ENCODE measurements at places on chromosomes 1 and 21. TPM values are rescaled to one million over a fixed set of nuclear protein-coding genes. Genes with fewer than 3 reads are reported as not detected.

LAX1 gene
- total RNA-seq, result not detected

DNA sequence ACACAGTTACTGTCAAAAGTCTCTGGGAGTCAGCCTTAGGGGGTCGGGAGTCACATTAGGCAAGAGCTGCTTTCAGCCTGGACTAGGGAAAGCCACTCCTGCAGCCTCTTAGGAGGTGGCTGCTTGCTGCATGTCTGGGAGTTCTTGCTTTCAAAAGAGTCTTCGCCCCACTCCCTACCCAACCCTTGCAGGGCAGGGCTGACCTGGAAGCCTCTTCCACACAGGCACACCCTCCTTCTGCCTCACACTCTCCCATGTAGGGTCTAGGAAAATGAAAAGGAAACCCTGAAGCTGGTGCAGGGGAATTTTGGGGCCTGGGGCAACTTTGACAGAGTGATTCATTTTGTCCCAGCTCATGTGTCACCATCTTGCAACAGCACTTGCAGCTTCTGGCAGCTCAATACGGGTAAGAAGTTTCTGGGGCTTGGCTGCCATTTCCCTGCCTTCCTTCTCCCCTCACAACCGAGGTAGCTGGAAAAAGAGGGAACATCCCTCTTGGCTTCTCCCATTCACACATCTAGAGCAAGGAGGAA, 37.3 kb downstream of the KCND3 start:
- no peak for DNase-seq

DNA sequence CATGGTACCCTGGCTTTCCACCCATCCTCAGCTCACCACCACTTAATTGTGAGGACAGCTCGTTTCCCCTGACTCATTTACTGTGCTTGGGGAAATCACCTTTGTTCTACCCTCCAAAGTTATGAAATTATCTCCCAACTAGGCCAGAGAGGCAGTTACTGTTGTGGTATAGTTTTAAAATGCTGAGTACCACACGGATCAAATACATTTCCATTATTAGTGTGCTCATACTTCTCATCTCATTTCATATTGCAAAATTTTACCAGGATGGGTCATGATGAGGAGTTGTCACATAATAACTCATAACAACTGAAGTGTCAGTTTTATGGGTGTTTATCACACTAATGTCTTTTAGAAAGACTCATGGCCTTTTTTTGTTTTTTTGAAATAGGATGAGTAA, 9.2 kb upstream of the OR2B11 start:
- DNase-seq, result no peak

BEST4 gene
- not detected for total RNA-seq

- no peak for DNase-seq
Observed at GRCh38 chr1:214808845-214809460, 206.0 kb downstream of the CENPF start.

DNA sequence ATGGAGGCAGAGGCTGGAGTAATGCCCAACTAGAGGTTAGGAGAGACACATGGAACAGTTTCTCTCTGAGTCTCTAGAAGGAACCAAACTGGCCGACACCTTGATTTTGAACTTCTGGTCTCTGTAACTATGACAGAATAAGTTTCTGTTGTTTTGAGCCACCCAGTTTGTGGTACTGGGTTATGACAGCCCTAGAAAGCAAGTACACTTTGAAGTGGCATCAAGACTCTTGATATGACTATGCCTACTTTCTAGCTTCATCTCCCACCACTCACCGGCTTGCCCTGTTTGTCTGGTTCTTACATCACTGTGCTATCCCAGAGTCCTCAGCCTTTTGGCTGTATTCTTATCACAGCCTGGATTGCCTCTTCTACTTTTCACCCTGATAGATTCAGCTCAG, 230.3 kb upstream of the USP24 start:
- DNase-seq, result no peak

GRCh38 chr1:236018885-236019453, 45.9 kb downstream of the NID1 start:
- DNase-seq, result no peak

DNA sequence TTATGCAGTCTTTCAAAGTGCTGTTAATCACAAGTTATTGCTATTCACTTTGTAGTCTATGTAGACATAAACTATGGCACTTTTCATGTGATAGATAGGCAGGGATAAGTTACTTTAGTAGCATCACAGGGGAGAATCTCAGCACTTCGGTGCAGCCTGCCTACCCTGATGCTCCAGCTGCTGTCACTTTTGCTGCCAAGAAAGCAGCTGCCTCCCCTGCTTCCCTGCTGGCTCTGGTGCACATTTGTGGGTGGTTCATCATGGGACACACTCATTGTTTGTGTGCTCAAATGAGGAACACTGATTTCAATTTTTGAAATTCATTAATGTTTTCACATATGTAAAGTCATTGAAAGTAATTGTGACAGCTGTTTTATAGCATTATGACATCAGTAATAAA, 272.6 kb downstream of the S1PR1 start:
- DNase-seq, result no peak

DNA sequence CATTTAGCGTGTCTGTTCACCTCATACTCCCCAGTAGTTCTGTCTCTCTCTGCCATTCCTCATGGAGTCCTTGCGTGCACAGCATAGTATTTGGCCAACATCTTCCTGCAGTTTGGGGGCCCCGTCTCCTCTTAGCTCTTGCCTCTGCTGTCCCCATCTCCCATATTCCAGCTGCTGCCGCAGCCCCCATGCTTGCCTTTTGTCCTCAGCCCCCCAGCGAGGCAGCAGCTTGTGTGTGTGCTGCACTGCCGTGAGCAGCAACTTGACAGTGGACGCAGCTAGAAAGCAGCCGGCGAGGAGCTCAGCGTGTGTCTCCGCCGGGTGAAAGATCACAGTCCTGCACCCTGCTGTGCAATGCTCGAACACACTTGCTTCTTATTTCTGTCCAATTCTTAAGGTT, 164.2 kb upstream of the COL6A1 start:
- DNase-seq, result no peak

DHX9 gene
- 140 TPM for total RNA-seq

POTED gene
- not detected for total RNA-seq

DNA sequence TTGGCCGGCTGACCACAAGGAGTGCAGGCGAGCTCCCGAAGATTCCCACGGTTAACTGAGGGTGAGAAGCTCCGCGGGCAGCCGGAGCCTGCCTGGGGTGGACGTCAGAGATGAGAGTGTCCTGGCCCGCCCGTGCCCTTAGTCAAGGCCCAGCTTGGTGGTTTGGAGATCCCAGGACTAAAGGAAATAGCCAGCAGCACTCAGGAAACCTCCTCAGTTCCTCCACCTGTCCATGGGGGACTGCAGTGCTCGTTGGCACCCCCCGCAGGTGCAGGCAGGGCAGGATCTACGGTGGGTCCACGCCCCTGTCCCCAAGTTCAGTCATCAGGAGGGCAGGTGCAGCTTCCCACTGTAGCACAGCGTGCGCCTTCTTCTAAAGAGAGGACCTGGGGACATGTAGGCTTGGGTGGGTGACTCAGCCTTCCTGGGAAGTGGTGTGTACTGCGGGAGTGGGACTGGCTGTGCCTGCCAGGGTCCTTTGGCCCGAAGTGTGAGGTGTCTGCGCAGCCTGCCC, 32.5 kb downstream of the SLX9 start:
- DNase-seq, result no peak

DNA sequence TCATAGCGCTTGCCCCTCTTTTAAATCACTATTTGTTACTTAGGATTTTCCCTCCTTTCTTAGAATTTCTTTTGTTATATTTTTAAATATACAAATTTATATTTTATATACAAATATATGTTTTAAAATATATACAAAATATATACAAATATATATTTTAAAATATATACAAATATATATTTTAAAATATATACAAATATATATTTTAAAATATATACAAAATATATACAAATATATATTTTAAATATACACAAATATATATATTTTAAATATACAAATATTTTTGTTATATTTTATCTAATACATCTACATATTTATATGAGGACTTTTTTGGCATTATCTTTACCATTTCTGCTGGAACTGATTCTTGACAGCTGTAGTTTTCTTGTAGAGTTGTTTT, 50.9 kb upstream of the QSOX1 start:
- no peak for DNase-seq

- no peak for DNase-seq
Observed at GRCh38 chr21:42755766-42756579, 102.6 kb downstream of the PDE9A start.

DNA sequence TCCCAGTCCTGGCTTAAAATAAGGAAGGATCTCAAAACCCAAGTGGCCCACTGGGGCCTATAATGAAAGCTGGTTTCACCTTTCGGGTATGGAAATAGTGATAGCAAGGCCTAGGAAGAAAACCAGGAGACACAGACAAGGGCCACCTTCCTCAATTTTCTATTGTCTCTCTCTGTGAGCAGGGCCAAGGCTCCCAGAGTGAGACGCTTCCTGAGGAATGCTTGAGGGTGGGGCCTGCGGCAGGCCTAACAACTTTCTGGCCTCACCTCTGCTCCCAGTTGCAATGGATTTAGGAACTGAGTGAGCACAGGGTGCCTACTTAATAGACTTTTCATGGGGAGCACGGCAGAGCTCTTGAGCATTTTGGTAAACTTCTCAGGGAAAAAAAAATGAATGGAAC, 300.9 kb downstream of the ASTN1 start:
- DNase-seq, result no peak

GPR157 gene
- total RNA-seq, result 6.5 TPM

DNA sequence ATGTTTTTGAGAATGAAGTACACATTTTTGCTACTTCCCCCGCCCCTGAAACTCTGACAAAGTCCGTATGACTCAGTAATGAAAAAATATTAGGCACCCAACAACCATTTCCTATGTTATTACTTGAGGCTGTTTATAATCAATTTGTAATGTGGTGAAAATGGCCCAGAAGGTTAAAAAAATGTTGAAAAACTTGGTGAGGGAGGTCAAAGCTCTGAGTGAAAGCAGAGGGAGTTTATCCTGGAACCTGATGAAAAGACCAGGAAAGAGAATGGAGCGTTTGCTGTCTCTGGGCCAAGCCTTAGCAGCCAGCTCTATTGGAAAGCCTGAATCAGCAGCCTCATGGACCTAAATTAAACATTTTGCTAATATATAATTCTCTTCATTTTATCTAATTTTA, 367.7 kb upstream of the NEGR1 start:
- no peak for DNase-seq

GRCh38 chr1:178540646-178541045, 27.7 kb downstream of the TEX35 start:
- DNase-seq, result peak; percentile 26

- no peak for DNase-seq
Observed at GRCh38 chr1:204445860-204446412, 34.3 kb upstream of the PPP1R15B start.

GRCh38 chr1:239606850-239607400, 220.6 kb downstream of the CHRM3 start:
- no peak for DNase-seq

GRCh38 chr1:211947396-211948295, 87.7 kb downstream of the INTS7 start:
- DNase-seq, result no peak

DNA sequence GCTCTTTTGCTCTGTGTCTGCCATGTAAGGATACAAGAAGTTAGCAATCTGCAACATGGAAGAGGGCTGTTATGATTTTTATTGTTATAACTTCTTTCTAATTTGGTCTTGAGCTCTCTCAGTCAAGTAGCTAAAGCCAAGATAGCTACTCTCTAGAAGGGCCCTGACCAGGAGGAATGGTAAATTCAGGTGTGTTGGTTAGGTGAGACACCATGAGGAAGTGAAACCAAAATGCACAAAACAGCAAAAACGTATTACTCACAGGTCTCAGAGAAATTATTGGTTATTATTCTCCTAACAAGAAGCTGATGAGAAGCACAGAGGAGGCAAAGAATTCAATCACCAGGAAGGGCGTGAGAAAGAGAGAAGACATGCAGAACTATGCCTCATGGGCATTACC, 51.8 kb upstream of the INSL5 start:
- DNase-seq, result no peak

KIF26B gene
- total RNA-seq, result 5.9 TPM

DNA sequence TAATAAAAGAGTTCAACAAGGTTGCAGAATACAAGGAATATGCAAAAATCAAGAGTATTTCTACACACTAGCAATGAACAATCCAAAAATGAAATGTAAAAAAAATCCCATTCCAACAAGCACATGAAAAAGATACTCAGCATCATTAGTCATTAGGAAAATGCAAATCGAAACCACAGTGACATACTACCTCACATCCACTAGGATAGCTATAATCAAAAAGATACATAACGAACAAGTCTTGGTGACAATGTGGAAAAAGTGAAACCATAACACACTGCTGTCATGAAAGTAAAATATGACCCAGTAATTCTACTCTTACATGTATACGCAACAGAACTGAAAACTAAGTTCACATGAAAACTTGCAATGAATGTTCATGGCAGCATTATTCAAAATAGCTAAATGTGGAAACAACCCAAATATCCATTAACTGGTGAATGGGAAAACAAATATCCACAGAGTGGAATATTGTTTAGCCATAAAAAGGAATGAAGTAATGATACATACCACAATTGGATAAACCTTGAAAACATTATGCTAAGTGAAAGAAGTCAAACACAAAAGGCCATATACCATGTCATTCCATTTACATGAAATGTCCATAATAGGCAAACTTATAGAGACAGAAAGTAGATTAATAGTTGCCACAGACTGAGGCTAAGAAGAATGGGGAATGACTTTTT, 34.3 kb downstream of the PIK3R3 start:
- DNase-seq, result no peak

- no peak for DNase-seq
Observed at GRCh38 chr1:206961668-206962067, 8.6 kb downstream of the FCAMR start.

CFHR5 gene
- total RNA-seq, result not detected

DNA sequence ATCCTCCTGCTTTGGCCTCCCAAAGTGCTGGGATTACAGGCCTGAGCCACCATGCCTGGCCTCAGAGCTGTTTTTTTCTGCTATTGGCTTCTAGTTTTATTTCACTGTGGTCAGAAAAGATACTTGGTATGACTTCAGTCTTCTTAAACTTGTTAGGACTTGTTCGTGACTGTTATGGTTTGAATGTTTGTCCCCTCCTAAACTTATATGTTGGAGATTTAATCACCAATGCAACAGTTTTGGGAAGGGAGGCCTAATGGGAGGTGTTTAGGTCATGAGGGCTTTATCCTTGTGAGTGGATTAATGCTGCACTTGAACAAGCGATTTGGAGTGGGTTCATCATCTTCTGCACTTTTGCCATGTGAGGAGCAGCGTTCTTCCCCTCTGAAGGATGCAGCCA, 24.5 kb upstream of the SOD1 start:
- no peak for DNase-seq
